Left ventricle myocardium inferior (tissue), 1 donor: ENCODE measurements at places on chromosomes 12 and 14.

- DNase-seq, result no peak
Observed at GRCh38 chr12:88958946-88959345, 378.7 kb upstream of the KITLG start.

DNA sequence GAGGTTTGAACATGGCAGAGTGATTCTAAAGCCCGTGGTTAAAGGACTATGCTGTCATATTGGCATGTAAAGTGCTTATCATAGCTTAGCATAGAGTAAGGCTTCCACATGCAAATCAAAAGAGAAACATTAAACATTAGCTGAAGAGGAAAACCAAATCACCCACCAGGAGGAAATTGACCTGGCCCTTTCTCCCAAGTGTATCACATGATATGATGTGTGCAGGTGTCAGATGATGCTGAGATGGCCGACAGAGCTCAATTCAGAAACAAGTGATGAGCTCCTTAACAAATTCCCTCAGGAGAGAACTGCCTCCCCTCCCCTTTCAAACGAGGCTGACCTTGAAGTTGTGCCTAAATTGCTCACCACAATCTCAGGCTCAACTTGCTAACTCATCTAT lies 217.1 kb upstream of the BTG1 start:
- DNase-seq, result no peak

- no peak for DNase-seq
Observed at GRCh38 chr14:102601378-102601925, 9.0 kb downstream of the RCOR1 start.

DNA sequence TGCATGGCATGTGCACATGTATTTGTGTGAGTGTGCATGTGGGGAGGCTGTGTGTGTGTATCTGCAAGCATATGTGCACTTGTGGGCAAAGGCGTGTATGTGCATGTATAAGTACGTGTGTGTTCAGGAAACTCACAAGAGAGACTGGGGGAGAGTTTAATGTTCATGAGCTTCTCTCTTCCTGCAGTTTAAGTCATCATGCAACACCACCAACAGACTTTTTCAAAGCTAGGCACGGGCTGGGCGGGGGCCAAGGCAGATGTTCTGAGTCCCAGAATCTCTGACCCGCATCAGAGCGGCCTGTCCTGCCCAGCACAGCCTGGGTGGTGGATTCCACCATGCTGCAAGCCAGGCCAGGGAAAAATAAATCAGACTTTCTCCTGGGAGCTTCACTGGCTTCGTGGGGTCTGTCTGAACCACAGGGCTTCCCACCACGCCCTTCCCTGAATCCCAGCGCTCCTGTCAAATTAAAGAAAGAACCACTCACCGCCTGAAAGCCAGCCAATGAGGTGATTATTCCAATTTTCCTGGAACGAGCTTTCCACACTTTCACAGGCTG lies 75.7 kb downstream of the PITPNM2 start:
- DNase-seq, result no peak

DNA sequence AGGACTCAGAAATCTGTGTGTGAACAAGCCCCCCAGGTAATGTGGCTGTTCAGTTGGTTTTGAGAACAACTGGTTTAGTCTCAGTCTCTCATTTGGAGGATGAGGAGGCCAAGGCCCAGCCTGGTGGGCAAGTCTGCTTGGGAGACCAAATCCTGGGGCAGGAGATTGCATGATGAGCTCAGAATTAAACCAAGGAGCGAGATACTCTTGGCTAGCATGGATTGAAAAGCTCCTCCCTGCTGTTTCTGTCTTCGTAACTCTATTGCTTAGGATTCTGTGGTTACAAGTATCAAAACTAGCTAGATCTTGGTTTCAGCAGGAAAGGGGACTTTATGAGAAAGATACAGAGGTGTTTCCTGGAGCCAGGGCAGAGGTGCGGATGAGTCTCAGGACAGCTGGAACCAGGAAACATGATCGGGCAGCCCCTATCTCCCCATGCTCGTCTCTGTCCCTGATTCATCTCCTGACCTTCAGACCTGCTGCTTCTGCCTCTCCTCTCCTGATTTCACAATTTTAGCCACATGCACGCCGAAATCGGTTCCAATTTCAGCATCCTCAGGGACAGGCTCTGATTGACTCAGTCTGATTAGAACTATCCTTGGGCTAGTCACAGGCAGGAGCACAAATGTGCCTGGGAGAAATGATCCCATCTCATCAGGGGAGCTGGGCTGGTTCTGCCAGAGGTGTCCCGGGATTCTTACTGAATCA lies 40.2 kb upstream of the RIN3 start:
- peak; percentile 56 for DNase-seq

DNA sequence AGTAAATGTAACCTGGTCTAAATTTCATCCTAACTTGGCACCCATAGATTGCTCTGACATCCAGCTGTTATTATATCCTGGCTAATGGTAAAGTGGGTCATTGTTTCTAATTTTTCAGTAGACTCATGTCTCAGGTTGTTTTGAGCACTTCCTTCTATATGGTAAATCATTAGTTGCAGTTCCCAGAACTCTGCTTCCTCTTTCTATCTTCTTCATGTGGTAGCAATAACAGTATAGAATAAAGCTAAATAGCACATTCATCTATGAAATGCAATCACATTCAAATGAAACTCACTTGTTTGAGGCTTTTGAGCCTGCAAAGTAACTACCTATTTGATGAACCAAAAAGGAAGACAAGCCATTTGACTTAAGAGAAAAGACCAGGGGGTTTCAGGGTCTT lies 65.1 kb upstream of the GZMB start:
- no peak for DNase-seq

DNA sequence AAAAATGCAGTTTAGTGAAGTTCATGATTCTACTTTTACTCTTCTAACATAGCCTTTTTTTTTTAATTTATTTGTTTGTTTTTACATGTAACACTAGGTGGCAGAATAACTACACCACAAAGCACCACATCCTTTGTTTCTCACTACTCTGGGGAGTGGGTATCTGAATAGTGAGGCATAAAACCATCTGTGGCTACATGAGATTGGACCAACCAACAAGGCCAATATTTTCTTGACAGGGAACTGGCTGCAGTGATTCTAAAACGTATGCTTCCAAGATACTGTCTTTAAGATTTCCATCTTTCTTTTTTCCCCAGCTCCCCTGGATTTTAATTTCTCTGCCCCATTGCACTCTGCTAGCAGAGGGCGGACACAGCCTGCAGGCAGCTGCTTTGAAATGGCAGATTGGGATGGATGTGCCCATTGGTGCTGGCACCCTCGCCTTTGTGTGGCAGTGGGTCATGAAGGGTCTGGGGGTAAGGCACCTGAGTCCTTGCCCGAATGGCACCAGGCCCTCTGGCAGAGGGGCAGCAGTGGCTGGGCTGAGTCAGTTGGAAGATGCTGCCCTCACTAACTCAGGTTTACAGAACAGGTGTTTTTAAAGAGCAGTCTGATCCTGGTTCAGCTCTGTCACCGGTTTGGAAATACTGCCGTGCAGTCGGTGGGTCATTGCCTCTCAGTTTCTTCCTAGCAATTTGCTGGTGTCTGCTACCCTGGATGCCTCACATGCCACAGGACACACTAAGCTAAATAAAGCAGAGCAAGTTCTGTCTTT lies 429.1 kb downstream of the RAD51B start:
- no peak for DNase-seq

DNA sequence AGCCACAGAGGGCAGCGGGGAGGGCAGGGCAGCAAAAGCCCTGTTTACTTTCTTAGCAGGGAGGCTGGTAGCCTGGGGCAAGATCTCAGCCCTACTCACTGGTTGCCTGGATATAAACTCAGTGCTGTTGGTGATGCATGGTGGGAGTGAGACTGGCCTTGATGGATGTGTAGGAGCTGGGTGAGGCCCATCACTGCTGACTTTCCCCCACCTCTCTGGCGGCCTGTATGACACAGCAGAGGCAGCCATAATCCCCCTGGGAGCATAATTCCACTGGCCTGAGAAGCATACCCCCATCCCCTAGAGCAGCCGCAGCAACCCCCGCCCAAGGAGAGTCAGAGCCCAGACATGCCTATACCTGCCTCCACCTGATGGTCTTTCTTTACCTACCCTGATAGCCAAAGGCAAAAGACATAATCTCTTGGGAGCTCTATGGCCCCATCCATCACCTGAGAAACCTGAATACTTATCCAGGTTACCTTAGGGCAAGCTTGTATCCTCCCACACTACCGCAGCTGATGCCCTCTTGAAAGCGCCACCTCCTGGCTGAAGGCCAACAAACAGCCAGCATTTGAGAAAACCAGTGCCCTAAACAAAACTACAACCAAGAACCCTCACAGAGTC lies 59.3 kb downstream of the DNAI7 start:
- no peak for DNase-seq
